CD4-positive, alpha-beta T cell treated with Interleukin-15 for 4 hours (primary cell): ENCODE measurements at places on chromosomes 2 and 18.

DNA sequence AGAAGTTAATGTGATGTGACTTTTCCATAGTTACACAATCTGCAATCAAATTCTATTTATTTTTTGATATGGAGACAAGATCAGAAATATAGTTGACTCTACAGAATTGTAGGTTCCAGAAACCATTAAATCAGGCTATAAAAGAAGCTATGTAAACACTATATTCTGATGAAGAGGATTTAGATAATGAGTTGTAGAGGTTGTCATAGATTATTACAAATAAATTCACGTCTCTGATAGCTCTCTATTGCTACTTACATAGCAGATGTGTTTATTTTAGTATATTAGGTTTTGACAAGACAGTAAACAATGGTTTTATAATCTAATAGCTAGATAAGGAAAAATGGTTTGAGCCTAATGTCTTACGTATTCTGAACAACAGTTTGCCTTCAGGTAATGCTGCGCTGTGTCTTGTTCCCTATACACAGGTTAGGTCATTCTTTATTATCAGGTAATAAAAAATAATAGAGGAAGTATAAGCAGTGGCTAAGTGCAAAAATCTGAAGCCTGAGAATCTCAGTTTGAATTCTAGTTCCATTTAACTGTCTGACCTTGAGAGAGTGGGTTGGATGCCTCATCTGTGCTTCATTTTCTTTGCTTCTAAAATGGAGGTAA lies 93.4 kb downstream of the PPP1R1C start:
- no peak for DNase-seq

GRCh38 chr2:144477957-144478311 lies 42.0 kb downstream of the ZEB2 start:
- no peak for DNase-seq

- DNase-seq = peak; percentile 41
These were observed 83.9 kb downstream of the STPG4 start for GRCh38 chr2:47070920-47071824.

DNA sequence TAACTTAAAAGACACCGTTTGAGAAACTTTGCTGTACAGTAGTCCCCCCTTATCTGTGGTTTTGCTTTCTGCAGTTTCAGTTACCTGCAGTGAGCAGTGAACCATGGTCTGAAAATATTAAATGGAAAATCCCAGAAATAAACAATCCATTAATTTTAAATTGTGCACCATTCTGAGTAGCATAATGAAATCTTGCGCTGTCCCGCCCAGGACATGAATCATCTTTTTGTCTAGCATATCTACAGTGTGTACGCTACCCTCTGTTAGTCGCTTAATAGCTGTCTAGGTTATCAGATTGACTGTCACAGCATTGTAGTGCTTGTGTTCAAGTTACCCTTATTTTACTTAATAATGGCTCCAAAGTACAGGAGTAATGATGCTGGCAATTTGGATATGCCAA lies 6.1 kb downstream of the ARPC2 start:
- DNase-seq = peak; percentile 53

- no peak for DNase-seq
These were observed 10.6 kb downstream of the POU3F3 start for GRCh38 chr2:104864280-104865095.

GRCh38 chr2:145495590-145495989 lies 975.7 kb upstream of the ZEB2 start:
- DNase-seq = no peak

DNA sequence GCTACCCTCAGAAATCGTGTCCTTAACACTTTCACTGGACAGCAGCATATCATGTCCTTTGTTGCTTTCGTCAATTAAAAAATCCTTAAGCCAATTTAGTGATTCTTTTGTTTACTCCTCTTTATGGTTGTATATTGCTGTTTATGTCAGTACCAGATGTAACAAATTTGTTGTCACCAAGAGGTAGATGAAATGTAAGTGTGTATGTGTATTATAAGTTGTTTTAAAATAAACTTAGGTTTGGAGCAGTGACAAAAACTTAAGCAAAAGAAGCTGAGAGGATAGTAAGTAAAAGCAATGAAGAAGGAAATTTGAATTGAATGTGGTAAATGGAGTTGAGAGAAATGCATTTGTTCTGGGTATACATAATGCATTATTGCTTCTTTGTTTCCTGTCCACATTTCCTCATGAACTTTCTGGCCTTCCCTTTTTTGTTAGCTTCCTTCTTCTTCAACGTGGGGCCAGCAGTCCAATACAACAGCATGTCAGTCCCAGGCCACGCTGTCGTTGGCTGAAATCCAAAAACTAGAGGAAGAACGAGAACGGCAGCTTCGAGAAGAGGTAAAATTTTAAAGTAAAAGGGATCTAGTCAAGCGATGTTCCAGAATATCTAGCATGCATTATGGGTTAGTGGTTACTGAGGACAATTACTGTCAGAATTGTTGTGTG lies 30.5 kb upstream of the SNORC start:
- DNase-seq = no peak

GRCh38 chr2:239910404-239910803 lies 114.7 kb downstream of the NDUFA10 start:
- DNase-seq = no peak

- no peak for DNase-seq
These were observed 19.1 kb downstream of the BCL2L11 start for GRCh38 chr2:111139637-111140317.

DNA sequence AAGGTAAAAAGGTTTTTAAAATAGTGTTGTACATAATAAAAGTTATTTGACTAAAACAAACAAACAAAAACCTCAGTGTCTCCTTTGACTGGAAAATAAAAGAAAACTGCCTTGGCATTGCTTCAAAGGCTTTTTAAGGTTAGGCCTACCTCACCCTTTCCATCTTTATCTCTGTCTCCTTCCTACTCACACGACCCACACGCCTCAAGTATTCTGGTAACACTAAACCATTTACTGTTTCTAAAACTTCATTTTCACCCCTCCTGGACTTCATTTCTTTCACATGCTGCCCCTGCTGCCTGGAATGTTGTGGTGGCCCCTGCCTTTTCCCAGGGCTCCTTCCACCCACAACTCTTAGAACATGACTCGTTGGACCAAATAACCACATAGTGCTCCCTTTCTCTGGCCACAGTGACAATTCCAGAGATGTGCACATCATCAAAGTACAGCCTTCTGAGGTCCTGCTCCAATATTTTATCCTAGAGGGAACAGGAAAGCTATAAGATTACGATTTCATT lies 54.0 kb downstream of the ERBB4 start:
- DNase-seq = no peak

DNA sequence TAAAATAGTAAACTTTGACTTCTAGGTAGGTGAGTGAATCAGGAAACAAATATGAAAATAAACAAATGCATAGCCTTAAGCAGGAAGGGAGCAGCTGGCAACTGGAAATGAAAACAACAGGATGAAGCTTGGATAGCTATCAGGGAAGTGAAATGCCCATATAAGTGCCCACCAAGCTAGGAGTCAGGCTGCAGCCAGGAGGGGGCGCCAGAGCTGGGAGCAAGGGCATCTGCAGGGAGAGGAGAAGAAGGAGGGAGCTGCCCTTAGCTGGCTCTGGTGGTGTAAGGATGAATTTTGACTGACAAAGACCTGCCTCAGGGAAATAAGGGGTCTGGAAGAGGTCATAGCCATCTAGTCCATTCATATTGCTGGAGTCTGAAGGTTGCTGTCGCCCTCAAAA lies 298.3 kb downstream of the TDRD15 start:
- no peak for DNase-seq

DNA sequence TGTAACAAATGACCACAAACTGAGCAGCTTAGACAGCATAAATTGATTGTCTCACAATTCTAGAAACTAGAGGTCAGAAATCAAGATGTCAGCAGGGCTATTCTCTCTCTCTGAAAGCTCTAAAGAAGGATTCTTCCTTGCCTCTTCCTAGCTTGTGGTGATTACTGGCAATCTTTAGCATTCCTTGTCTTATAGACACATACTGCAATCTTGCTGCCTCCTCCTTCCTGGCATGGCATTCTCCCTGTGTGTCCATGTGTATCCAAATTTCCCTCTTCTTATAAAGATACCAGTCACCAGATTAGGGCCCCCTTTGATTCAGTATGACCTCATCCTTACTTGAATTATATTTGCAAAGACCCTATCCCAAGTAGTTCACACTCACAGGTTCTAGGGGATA lies 2.3 kb downstream of the ASB3 start:
- DNase-seq = no peak

DNA sequence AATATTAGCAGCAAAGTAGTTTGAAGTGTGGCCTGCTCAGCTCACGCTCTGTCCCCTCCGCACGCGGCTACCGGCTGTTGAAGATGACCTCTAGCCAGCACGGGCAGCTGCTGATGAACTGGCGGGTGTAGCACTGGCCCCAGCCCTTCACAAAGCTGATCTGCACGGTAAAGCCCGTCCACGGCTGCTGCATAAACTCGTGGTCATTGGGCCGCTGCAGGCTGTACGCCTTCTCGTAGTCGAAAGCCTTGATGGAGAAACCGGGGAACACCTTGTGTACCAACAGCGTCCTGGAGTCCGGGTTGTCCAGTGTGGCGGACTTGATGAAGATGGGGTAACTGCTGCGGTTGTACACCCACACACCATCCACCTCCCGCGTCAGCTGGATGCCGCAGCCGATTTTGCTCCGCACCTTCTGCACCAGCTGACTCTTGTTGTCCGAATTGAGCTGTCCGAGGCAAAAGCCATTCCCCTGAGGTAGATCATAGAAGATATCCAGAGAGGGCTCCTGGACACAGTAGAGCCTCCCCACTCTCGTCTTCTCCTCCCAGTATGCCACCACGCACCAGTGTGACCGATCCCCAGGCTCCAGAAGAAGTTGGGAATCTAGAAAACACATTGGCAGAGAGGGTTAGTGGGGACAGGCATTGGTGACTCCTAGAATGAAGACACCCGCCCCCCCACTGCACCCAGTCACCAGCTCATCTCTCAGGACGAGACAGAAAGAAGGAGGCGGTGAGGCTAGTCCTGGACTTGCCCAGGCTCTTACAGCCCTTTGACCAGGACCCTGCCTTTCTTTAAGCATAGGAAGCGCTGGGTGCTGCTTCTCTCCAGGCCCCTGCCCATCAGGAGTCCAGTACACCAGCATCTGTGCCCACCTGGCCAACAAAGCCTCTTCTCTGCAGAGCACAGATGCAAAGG lies 29.2 kb downstream of the SMAD7 start:
- DNase-seq = no peak

GRCh38 chr2:51158251-51158650 lies 126.3 kb upstream of the NRXN1 start:
- DNase-seq = no peak

GRCh38 chr18:78154853-78155252 lies 824.8 kb upstream of the SALL3 start:
- DNase-seq = no peak

DNA sequence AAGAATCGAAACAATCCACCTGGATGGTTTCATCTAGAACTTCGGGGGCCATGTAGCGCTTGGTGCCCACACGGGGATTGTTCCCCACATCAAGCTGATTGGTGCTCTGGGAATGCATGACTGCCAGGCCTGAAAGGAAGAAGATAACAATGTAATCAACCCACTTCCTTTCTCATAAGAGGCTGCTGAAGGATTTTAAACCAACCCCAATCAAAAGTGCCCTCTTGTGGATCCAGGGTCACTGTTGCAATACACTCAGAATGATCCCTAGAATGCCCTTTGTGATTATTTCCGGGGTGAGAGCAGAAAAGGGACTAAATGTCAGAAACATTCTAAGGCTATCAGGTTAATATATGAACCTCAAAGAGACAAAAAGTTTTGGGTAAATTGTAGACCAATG lies 115.2 kb downstream of the ACVR1 start:
- DNase-seq = no peak

GRCh38 chr18:59022167-59022945 lies 117.3 kb upstream of the SEC11C start:
- DNase-seq = no peak

DNA sequence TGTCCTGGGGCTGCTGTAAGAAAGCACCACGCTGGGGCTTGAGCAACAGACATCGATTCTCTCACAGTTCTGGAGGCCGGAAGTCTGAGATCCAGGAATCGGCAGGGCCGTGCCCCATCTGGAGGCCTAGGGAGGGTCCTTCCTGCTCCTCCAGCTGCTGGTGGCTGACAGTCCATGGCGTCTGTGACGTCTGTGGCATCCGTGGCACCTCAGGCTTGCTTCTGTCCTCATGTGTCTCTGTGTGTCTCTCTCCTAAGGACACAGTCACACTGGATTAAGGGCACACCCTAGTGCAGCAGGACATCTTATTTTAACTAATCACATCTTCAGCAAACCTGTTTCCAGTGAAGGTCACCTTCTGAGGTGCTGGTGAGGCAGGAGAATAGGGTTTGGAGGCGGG lies 32.6 kb upstream of the KCNF1 start:
- DNase-seq = no peak

- DNase-seq = peak; percentile 62
These were observed 175.1 kb downstream of the GALNT1 start for GRCh38 chr18:35756506-35757117.

- peak; percentile 82 for DNase-seq
These were observed 46.1 kb downstream of the TMEM185B start for GRCh38 chr2:120177001-120177621.

- no peak for DNase-seq
These were observed 160.2 kb downstream of the GBX2 start for GRCh38 chr2:236008006-236008405.

DNA sequence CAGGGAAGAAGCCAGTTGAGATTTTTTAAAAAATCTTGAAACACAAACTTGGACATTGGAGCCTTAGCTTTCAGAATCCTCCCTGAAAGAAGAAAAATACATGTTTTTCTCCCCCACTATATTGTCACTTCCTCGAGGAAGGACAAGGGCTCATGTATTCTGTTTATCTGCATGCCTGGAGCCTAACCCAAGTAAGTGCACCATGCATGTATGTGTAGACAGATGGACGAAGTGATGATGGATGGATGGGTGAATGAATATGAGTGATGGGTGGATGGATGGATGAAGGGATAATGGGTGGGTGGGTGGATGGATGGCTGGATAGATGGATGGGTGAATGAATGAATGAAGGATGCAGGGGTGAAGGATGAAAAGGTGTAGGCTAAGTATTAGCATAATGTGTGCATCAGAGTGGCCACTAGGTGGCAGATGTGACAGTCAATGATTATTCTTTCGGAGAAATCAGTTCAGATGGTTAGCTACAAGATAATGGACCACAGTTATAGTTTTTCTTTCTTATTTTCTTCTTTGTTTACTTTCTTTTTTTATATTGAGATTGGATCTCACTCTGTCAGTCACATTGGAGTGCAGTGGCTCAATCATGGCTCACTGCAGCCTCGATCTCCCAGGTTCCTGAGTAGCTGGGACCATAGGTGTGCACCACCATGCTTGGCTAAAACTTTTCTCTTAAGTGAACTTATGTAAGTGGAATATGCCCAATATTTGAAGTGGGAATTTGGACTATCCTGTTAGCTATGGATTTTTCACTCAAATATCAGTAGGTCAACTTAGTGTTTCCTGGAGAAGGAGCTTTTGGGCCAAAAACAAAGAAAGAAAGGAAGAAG lies 18.5 kb upstream of the CCDC93 start:
- peak; percentile 37 for DNase-seq
